ENCODE measurements at places on chromosomes 6 and 20. TPM values are rescaled to one million over a fixed set of nuclear protein-coding genes. Genes with fewer than 3 reads are reported as not detected.
A peak's percentile ranks its signal among the peaks of the same experiment; 100 is the strongest.

DNA sequence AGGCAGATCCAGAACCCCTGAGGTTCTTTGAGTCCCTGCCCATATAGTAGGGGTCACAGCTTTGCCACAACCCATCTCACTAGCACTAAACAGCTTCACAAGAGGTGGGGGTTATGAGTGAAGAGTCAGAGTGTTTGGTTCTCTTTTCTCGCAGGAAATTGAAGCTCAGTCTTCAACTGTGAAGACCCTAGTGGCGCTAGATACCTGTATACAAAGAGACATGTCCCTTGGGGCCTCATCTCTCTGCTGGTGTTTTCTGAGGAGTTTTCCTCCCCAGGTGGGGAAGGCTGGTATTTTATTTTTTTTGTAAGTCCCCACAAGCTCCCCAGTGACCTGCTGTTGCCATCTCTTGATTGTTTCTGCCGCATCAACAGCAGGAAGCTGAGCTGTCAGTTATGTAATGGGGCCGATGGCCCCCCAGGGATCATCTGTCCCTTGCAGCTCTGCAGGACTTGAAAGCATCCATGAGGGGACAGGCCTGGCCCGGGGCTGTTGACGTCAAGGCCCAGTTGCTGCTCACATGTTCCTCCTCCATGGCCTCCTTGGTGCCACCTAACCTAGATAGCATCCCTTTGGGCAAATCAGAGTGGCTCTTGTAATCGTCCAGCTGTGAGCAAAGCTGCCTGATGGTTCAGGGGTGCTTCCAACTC, 23.1 kb downstream of the STK35 start:
- H3K27me3 ChIP-seq: no peaks in the 10 kb centered on the region
- H3K4me3 ChIP-seq: no peak overlapping the region
- no peak overlapping the region for H3K27ac ChIP-seq
- peaks cover 62% of the 10 kb centered on the region for H3K4me1 ChIP-seq
- H3K36me3 ChIP-seq: peaks cover 14% of the 10 kb centered on the region

Gene DLL1
- 0.55 TPM for total RNA-seq

DNA sequence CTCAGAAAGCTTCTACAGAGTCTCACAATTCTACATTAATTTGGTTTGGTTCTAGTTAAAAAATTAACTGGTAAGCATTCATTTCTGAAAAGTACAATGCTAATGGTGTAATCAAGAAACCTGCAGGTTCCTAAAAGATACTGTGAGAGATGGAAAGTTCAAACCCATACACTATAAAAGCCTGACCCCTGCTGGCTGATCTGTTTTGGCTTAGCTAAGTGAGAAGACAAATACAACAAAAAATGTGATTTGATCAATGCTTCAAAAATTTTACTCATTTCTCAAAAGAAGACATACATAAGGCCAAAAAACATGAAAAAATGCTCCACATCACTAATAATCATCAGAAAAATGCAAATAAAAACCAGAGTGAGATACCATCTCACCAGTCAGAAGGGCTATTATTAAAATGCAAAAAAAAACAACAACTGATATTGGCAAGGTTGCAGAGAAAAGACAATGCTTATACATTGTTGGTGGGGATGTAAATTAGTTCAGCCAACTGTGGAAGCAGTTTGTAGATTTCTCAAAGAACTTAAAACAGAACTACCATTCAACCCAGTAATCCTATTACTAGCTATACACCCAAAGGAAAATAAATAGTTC, 102.8 kb downstream of the MOXD1 start:
- no peaks in the 10 kb centered on the region for H3K4me1 ChIP-seq
- H3K36me3 ChIP-seq: no peaks in the 10 kb centered on the region
- no peak overlapping the region for H3K4me3 ChIP-seq
- peak; percentile 23 for DNase-seq

Gene NKAIN4
- not detected for total RNA-seq

- DNase-seq: peak; percentile 63
- H3K27ac ChIP-seq: peak overlapping the region; percentile 88
- no peaks in the 10 kb centered on the region for H3K27me3 ChIP-seq
- peak overlapping the region; percentile 7 for H3K4me3 ChIP-seq
Observed at GRCh38 chr20:53080969-53081871, 109.1 kb downstream of the TSHZ2 start.

DNA sequence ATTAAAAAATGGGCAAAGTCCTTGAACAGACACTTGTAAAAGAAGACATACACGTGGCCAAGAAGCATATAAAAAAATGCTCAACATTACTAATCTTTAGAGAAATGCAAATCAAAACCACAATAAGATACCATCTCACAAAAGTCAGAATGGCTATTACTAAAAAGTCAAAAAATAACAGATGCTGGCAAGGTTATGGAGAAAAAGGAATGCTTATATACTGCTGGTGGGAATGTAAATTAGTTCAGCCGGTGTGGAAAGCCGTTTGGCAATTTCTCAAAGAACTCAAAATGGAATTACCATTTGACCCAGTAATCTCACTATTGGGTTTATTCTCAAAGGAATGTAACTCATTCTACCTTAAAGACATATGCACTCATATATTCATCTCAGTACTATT, 166.6 kb downstream of the KHDC1L start:
- no peak for DNase-seq
- no peaks in the 10 kb centered on the region for H3K27me3 ChIP-seq
- H3K4me3 ChIP-seq: no peak overlapping the region
- H3K27ac ChIP-seq: no peak overlapping the region
- H3K4me1 ChIP-seq: no peaks in the 10 kb centered on the region

Gene ADAM33
- total RNA-seq: not detected

DNA sequence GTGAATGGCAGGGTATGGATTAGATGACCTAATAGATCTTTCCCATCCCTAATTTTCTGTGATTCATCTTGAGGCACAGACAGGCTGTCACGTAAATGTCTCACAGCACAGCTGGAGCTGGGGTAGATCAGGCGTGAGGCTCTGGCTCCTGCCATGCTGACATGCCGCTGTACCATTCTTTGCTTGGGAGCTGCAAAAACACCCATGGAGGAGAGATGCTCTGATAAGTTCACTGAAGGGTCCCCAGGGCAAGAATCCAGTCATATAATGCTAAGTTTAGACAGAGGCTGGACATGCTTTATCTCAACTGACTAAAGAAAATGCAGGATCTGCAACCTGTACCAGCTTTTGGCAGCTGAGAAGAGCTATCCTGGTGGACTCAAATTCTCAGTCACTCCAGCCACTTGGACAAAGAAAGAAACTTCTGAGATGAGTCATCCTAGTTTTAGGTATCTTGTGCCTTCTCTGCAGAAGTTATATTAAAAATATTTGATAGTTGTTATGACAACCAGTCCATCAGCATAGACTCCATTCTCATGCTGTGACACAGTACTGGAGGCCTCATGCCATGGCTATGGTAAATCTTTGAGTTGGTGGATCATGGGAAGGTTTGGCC, 185.1 kb upstream of the RAB32 start:
- no peaks in the 10 kb centered on the region for H3K36me3 ChIP-seq
- no peak for DNase-seq
- H3K27me3 ChIP-seq: peaks cover 7% of the 10 kb centered on the region
- peaks cover 4% of the 10 kb centered on the region for H3K4me1 ChIP-seq
- H3K27ac ChIP-seq: no peak overlapping the region
- H3K4me3 ChIP-seq: no peak overlapping the region

DNA sequence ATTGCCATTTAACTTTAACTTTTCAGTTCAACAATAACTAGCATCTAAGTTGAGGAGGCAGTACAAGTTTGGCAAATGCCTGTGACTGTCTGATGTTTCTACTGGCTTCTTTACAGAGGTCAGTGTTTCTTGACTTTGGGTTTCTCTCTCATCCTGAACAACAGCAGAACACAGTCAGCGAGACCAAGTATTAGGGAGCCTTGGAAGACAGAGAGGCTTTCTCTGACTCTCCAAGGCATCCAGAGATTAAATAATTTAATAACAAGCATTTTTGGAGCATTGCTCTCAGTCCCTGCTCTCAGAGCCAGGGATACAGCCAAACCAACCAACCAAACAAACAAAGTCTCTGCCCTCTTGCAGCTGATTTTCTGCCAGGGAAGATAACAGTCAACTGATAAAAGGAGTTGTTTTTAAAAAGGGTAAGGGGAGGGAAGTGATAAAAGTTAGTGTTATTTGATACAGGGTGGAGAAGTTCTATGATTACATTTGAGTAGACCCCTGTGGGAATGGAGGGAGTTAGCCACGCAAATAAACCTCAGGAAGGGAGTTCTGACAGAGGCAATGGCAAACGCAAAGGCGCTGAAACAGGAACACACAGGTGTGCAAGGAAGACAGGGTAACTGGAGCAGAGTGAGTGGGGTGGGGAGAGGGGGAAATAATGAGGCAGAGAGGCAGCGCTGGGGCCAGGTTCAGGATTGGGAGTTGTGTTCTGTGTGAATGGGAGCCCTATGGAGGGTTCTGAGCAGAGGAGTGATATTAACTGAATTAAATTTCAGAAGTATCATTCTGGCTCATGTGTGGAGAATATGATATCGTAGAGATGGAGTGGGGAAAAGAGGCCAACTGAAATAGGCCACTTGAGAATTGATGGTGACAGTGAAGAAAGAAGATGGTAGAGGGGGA, 55.2 kb downstream of the SEL1L2 start:
- no peaks in the 10 kb centered on the region for H3K36me3 ChIP-seq
- no peaks in the 10 kb centered on the region for H3K27me3 ChIP-seq
- H3K4me1 ChIP-seq: no peaks in the 10 kb centered on the region
- no peak for DNase-seq
- no peak overlapping the region for H3K4me3 ChIP-seq
